Stimulated activated CD4-positive, alpha-beta T cell treated with anti-CD3 and anti-CD28 coated beads, Interleukin-12 subunit alpha, Interleukin-12 subunit beta, amount 100 ng/mL, for 48 hours (primary cell): ENCODE measurements at places on chromosomes 5 and 9.

GRCh38 chr5:34827588-34828506 is 11.1 kb upstream of the TTC23L start:
- no peak for DNase-seq

- DNase-seq = no peak
Measured at GRCh38 chr9:106619211-106619610, 243.8 kb upstream of the ZNF462 start.

DNA sequence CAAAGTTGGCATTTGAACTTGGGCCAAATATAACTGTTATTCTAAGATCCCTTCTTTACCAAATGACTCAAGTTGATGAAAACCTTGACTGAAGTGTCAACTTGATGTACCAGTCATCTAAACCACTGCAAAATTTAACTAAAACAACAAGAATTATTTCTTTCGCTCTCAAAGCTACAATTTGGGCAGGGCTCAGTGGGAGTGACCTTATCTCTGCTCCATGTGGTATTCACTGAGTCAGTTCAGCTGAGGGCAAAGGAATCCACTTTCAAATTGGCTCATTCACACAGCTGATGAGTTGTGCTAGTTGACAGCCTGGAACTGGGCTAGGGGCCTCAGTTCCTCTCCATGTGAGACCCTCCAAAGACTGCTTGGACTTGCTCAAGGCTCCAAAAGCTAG is 166.3 kb downstream of the RORB start:
- DNase-seq = no peak

GRCh38 chr5:139740138-139740991 is 55.2 kb upstream of the PSD2 start:
- no peak for DNase-seq

GRCh38 chr5:163276466-163276865 is 160.9 kb upstream of the CCNG1 start:
- no peak for DNase-seq

DNA sequence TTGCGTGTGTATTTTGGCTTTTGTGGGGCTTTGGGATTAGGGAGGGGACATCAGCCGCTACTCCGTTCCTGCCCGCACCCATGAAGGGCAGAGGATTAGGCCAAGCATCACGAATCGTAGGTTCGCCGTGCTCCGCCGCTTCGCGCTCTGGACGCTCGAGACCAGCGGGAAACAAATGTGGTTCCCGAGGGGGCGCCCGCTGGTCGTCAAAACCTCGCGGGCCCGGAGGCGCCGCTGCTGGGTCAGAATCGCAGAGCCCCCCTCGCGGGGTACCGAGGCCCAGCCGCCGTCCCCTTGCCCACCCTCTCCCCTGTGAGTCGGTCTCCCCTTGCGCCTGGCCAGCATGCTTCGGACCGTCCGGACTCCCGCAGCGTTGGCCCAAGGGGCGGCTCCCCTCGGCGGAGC is 2.3 kb upstream of the PAX5 start:
- no peak for DNase-seq

GRCh38 chr9:125747053-125747764 is at the start of gene PBX3:
Gene PBX3 (plus strand): TSS chr9:125747373.
- DNase-seq = no peak

DNA sequence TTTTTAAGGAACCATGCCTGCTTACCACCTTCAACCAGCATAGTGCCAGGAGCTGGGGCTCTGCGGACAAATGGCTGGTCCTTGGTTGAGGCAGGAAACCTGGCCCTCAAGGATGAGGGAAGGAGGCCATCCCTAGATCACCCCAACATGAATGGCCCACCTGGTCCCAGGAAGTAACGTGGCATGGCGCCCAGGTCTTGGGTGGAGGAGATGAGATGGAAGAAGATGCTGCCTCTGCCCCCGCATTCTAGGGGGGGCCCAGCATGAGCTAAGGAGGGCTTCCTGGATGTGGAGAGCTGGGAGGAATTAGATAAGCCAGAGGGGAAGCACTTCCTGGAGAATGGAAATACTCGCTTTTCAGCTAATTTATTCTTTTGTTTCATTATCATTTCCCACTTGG is 95.0 kb downstream of the DAB2IP start:
- no peak for DNase-seq

DNA sequence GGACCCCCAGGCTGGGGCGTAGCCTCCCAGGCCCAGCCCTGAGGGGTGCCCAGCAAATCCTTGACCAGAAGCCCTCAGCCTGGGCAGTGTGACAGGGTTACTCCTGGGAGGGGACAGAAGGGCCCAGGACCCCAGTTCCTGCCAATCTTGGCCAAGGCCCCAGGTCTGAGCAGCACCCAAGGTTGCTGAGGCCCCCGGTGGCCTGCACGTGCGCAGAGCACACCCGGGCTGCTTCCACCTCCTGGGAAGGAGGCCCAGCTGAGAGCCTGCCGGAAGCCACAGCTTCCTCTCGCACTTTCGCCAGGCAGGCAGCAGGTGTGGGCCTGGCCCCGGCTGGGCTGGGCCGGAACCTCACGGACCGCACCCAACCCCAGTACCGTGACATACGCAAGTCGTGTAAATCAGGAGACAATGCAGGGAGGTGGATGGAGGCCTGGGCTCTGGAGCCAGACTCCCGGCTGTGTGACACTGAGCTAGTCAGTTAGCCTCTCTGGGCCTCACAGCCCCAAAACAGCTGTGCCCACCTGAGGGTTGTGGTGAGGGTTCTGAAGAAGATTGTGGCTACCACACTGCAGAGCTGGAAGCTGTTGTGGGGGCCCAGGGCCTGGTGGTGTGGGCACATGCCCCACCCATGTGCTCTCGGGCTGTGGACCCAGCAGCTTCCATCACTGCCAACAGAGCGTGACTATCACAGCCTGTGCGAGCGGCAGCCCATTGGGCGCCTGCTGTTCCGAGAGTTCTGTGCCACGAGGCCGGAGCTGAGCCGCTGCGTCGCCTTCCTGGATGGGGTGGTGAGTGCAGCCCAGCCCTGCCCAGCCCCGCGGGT is 5.1 kb downstream of the GRK6 start:
- peak; percentile 63 for DNase-seq

GRCh38 chr5:76337953-76338451 is 65.1 kb upstream of the IQGAP2 start:
- peak; percentile 57 for DNase-seq

DNA sequence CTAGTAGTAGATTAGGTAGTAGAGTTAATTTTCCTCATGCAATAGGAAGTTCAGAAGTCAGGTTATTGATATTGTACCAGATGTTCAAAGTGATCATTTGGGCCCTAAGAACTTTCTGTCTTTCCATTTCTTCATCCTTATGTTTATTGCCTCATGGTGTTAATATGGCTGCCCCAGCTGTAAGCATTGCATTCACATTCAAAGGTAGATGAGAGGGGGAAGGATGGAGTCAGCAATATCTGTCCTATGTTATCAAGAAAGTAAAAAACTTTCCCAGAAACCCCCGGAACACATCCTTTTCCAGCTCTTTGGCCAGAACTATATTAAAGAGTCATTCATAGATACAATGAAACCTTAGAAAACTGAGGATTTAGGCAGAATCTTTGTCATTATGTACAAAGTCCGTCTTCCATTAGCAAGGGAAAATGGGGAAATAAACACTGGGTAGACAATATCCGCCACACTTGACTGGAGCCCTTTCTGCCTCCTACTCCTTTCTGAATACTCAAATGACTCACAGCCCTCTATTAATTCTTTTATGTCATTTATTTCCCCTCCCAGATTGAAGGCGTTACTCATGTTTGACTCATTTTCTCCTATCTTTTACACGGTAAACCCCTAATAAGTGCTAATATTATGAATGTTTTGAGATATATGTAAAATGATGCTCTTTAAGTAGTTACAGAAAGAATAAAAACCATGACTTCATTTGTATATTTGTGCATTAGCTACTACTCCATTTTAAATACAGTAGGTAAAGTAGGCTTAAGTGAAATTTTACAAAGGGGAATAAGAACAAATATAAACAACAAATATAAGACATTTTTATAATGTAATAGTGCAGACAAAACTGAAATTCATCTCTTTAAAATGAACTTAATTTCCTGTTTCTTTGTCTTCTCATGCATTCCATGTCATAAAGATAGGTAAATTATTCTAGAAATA is 127.6 kb downstream of the SLF1 start:
- DNase-seq = no peak

DNA sequence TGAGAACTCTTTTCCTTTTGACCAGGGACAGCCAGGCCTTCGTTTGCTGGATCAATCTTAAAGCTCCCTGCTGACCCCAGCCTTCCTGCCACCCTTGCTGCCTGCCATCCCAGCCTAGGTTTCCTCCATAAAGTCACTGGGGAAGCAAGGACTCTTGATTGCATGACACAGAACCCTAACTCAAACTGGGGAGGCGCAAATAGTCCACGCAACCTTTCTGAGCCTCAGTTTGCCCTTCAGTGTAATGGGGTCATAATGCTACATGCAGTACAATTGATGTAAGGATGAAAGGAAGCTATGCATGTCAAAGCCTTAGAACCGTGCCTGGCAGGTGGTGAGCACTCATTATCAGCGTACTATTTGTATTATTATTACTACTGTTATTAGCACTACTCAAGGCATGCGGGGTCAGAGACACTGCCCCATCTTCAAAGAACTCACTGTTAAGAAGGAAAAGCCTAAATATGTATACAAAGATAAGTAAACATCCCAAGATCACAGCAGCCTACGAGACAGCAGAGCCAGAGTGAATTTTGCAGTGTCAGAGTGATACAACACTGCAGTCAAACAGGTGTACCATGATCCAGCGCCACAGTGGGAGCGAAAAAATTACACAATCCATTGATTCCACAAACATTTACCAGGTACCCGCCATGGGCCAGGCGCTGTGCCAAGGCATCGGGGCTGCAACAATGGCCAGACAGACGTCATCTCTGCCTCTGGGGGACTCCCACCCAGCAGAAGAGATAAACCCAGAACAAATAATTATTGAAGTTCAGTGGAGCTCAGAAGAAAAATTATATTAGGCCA is 16.9 kb upstream of the CPLX2 start:
- no peak for DNase-seq

DNA sequence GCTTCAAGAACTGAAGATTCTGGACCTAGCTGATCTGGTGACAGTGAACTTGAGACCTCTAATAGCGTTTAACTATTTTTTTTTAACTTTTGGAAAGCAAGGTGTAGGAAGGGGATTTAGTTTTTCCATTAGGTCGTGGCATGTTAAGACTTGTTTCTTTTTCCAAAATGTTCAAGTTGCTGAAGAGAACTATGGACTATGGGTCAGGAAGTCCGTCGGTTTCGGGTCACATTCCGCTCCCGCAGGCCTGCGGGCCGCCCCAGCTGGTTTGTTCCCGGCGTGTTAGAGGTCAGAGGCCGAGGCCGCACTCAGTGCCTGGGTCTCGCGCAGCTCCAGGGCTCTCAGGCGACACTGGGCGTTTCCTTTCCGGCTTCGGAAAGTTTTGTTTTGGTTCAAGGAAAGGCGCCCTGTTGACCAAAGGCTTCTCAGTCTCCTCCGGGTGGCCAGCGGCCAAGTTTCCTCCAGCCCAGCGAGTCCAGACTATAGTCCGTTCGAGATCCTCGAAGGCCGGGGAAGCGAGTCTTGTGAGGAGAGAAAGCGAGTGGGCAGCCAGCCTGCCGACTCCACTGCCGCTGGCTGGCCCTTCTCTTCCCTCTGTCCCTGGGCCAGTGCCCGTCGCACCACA is 586 bp upstream of the FCHO2 start:
- no peak for DNase-seq

- DNase-seq = no peak
Measured at GRCh38 chr5:170751631-170752030, 31.9 kb upstream of the GABRP start.

GRCh38 chr9:129258823-129259301 is 80.8 kb upstream of the IER5L start:
- DNase-seq = no peak

GRCh38 chr9:29214690-29215253 is 1641.5 kb upstream of the C9orf72 start:
- no peak for DNase-seq

DNA sequence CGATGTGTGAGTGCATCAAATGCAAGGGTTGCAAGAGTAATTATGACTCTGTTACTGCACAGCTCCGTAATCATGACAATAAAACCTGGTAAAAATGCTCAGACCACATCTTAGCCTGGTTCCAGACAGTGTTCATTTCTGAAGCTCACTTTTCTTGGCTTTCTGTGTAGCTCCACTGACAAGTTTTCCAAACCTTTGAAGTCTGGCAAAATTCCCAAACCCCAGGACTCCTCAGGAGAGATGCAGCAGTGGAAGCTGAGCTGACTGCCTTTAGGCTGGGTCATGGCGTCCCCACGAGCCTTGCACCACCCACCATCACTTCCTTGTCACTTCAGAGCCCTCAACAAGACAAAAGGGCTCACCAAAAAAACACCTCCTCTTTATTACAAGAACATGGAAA is 131.6 kb upstream of the TAS2R1 start:
- DNase-seq = no peak

- DNase-seq = no peak
Measured at GRCh38 chr9:16207161-16207560, 654.3 kb downstream of the CCDC171 start.

GRCh38 chr5:21701317-21701716 is 1151.8 kb downstream of the CDH12 start:
- DNase-seq = no peak

DNA sequence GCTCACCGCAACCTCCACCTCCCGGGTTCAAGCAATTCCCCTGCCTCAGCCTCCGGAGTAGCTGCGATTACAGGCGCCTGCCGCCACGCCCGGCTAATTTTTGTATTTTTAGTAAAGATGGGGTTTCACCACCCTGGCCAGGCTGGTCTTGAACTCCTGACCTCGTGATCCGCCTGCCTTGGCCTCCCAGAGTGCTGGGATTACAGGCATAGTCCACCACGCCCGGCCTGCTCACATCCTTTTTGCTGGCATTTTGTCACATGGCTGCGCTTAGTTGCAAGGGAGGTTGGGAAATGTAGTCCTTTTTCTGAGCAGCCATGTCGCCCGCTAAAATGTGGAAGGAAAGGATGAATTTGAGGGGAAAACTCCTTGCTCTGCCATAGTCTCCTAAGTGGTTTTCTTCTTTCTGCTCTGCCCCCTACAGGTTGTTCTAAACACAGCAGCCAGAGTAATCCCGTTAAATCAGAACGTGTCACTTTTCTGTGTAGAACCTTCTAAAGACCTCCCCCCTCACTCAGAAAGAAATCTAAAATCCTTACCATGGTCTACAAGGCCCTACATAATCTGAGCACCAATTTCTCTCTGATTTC is 57.8 kb upstream of the HSPA9 start:
- DNase-seq = peak; percentile 13

DNA sequence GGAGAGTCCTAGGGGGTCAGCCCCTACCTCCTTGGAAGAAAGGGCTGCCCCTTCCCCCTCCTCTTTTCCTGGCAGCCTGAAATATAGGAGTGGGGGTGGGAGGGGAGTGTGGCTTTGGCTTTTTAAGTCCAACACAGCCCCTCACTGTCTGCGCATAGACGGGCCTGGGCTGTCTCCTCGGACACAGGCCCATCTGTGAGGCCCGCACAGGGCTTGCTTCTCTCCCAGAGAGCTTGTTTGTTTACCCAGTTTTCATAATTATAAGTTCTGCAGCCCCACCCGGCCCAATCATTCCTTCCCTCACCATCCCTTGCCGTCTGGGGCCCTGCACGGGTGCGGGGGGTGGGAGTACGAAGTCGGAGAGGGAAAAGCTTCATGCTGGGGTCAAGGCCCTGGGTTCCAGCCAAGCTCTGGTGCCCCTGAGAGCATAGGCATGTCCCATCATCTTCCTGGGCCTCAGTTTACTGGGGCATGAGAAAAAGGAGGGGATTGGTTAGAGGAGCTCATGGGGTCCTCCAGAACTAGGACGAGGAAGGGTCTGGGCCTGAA is 54.0 kb upstream of the STXBP1 start:
- DNase-seq = no peak

GRCh38 chr5:139678751-139679750 is 30.9 kb downstream of the CXXC5 start:
- DNase-seq = no peak
